ENCODE measurements at places on chromosomes 2 and 18.

- no peak for DNase-seq
Measured at GRCh38 chr2:4272261-4272858, 569.0 kb downstream of the DCDC2C start.

DNA sequence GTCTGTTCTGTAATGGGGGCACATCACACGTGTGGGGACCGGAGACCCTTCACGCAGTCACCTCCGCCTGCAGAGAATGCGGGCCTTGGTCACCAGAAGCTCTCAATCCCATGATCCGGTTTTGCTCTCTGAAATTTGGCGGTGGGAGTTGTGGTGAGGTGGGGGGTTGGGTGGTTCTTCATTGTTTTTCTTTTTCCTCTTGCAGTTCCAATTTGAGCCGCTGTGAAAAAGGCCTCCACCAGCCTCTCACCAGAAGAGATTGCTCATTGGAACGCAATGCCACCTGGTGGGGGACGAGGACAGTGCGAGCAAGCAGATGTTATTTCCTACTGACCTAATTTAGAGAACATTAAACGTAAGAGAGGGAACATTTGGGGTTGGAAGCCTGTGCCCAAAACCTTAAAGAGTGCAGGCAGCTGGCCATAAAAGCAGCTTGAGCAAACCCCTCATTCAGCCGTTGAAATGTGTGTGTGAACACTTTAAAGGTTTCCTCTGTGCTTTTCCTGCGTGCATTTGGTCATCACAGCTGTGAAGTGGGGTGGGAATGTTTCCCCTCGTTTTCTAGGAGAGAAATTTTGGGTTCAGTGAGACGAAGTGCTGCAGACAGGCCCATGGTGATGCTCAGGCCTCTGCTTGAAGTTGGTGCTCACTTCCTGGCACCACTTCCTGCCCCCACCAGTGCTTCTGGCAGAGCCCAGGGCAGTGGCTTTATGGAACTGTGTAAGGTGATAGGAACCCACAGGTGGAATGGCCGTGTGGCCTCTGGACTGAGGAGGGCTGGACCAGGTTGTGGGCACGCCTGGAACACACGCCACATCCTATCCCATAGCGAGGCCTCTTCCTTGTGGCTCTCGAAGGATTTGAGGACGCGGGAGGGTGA, 61.7 kb downstream of the ZCCHC2 start:
- peak; percentile 77 for DNase-seq

- DNase-seq: no peak
Measured at GRCh38 chr2:112463256-112463655, 18.7 kb upstream of the TTL start.

DNA sequence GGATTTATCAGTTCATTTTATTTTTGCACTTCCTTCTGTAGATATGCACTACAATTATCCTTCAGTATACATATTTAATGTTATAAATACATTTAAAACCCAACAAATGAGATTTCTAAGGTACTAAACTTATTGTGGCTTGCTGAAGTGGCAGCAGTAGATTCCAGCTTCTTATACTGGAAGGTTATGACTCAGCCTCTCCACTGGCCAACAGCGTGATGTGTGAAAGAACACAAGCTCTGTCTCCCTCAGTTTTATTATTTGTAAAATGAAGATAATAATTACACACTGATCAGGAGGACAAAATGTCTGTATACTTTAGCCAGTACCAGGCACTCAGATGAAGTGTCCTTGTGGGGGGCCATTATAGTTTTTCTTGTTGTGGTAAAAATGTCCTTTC, 1147.1 kb downstream of the CNTNAP5 start:
- peak; percentile 7 for DNase-seq

DNA sequence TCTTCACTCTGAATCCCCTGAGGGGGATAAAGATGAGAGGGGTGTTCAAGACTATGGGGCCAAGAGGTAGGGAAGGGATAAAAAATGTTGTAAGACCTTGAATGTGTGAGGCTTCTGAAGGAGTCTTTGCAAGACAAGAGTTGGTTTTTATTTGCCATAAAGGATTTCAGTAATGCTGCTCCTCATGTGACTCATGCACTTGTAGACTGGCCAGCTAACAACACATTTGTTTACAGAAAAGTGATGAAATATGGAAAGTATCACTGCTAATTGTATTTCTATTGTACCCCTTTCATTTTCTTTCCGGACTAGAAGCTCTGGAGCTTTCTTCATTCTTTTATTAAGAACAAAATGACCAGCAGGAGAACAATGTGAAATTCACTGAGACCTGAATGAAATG, 782.1 kb downstream of the EPHA4 start:
- DNase-seq: no peak

Data from RPMI7951 (cell line).